Activated CD8-positive, alpha-beta memory T cell treated with anti-CD3 and anti-CD28 coated beads for 1 hour (primary cell): ENCODE measurements at places on chromosomes 4 and X.

DNA sequence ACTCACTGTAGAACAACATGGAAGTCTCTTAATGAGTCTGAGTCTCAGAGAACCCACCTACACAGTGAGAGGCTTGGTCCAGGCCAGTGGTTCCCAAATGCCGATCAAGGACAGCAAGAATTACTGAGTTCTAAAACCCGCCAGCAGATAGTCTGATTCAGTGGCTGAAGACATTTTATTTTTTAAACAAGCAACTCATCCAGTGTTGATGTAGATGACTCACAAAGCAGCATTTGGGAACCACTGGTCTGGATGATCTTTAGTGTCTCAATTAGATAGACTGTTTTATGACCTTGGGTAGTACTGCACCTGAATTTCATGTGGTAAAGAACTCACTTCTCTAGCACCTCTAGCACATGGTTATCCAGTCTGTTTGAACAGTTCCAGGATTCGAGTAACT is 193.6 kb downstream of the FBXW7 start:
- DNase-seq, result no peak

GRCh38 chrX:54359408-54359807 is 1.6 kb upstream of the WNK3 start:
- DNase-seq, result no peak

DNA sequence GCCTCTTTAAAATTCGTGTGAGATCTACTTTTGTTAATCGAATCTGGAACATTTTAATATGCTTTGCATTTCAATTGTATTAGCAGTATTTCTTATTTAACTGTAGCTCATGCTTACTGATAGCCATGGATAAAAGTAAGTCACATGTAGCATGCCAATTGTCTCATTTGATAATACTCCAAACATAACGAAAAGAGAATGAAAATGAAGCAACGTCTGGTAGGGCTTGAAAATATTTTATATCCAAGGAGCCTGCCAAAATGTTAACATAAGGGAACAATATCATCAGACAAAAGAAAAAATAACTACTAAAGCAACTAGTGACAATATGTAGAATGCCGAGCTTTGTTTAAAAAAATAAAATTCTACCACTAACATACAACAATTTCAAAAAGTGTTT is 94.1 kb upstream of the MID1 start:
- no peak for DNase-seq

DNA sequence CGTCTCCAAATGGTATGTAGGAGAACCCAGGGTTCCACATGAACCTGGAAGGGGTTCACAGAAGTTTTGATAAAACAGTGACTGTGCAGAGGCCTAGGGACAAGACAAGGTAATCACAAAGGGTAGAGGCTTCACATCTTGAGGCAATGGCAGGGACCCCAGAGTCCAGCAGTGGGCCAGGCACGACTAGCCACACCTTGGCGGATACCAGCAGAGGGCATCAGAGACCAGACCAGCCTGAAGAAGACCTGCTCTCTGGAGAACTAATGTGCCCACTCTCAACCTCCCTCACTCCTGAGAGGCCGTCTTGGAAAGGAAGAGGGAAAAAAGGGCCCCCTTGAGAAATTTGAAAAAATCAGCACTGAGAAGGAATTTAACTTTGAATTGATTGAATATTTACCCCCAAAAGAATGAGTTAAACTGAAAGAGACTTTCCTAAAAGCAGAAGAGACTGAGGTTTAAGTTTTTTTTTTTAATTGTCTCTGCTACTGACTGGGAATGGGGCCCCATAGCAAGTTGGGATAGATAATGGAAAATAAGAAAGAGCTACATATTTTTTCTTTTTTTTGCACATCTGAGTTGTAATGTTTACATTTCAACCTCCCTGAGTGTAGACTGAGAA is 243.8 kb upstream of the JADE1 start:
- no peak for DNase-seq

- DNase-seq, result no peak
These were observed 135.6 kb upstream of the TLL1 start for GRCh38 chr4:165737309-165737972.

- no peak for DNase-seq
These were observed 228.7 kb upstream of the SPRY1 start for GRCh38 chr4:123167931-123168330.

GRCh38 chr4:25837107-25837506 is 25.7 kb downstream of the SEL1L3 start:
- DNase-seq, result no peak

DNA sequence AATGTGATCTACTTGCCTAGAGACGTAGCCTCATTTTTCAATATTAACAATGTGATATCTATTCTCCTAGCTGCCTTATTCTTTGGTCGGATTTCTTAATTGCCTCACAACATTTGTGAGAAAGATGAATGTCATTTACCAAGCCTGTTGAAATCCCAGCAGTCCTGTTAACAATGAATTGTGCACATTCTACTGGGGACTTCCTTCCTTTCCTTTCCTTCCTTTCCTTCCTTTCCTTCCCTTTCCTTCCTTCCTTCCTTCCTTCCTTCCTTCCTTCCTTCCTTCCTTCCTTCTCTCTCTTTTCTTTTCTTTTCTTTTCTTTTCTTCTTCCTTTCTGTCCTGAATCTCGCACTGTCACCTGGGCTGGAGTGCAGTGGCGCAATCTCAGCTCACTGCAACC is 107.1 kb downstream of the GPAT3 start:
- no peak for DNase-seq

DNA sequence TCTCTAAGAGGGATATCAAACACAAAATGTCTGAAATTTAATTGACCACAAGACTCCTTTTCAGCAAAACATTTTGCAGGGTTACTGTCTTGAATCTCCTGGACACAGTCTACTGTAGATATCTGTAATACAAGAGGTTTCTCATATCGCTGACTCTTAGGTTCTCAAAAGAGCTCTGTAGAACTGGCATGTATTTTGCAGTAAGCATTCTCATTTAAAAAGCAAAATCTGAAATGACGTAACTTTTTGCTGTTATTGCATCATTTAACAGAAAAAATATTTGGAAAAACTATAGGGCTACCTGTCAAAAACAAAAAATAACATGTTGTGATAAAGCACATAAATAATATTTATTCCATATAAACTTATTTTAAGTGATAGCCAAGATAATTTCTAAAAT is 114.2 kb downstream of the CDS1 start:
- DNase-seq, result no peak

DNA sequence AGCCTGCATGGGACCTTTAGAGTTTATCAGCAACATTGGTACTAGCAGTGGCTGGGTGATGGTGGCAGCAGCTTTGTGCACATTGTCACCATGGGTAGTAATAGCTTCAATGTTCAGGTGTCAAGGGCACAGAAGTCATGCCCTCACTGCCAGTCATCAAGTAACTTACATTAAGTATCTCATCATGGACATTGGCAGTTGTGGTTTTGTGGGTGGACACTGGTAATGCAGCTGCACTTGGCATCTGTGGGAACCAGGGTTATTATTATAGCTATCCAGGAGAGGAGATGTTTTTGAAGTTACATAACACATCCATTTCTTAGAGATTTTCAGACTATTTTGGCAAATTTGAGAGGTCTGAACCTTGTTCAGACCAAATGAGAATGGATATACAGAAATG is 243.2 kb upstream of the NOCT start:
- no peak for DNase-seq

DNA sequence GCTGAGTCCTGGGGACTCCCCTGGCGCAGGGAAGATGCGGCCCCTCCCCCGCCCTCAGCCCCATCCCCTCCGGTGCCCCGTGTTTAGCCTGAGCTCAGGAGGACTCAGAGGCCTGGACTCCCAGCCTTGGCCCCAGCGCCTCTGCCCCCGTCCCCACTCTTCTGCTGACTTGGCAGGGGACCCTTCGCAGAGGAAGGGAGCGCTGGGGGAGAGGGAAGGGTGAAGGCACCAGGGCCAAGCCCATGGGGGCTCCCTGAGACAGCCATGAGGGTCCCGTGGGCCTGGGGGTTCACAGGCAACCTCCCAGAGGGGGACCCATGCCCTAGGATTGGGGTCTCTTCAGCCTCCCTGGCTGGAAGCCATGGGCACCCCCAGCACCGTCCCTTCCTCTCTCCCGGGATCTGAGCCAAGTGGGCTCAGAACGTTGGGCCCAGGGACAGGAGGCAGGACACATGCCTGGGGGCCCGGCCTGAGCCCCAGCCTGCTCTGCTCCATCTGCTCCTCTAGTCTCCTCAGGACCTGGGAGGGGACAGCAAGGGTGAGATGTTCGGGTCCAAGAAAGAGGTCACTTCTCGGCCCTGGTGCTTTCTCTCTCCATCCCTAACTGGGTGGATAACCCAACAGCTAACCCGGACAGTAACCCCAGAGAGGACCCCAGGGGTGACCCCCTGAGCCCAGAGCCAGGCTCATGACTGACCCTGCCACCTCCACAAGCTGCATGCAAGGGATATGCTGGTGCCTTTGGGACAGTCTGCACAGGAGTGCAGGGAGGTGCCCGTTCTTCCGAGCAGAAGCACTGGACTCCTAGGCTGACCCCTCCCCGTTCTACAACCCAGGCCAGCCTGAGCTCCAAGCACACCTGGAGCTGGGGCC is 1.5 kb upstream of the CPLX1 start:
- DNase-seq, result no peak

- no peak for DNase-seq
These were observed 1718.8 kb upstream of the PCDH10 start for GRCh38 chr4:131430302-131430701.

DNA sequence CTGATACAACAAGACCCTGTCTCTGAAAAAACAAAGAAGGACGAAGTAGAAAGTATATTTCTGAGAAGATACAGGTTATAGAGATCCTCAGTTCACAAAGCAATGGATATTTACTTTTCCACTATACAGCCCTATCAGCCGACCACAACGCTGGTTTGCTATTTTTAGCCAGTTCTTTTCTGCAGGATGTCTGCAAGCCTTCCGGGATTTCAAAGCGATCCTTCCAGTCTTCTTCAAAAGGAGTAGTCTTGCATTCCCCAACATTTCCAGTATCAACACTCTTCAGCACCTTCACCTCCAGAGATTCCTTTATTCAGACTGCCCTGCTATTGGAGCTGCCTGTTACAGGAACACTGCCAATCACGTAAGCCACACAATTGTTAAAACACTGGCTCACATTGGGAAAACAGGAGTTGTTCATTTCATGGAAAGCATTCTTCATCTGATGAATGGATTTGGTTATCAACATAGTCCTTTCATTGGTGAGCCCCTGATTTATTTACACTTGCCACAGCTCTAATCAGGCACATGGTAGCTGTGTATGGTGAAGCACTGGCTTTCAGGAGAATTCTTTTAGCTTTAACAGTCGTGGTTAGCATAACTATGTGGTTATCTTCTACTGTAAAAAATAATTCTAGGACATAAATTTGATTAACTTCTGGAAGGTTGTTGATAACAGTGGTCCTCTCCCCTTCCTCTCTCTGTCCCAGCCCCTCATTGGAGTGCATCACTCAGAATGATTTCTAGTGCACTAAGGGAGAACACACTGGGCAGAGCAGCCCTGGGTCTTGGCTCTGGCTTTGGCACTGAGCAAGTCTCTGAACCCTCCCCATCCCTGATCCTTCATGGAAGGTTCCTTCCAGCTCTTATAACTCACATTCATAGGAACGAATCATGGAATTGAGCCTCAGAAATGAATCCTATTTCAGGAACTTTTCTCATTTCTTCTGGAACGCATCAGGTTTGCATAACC is 109.9 kb upstream of the SORBS2 start:
- DNase-seq, result no peak

DNA sequence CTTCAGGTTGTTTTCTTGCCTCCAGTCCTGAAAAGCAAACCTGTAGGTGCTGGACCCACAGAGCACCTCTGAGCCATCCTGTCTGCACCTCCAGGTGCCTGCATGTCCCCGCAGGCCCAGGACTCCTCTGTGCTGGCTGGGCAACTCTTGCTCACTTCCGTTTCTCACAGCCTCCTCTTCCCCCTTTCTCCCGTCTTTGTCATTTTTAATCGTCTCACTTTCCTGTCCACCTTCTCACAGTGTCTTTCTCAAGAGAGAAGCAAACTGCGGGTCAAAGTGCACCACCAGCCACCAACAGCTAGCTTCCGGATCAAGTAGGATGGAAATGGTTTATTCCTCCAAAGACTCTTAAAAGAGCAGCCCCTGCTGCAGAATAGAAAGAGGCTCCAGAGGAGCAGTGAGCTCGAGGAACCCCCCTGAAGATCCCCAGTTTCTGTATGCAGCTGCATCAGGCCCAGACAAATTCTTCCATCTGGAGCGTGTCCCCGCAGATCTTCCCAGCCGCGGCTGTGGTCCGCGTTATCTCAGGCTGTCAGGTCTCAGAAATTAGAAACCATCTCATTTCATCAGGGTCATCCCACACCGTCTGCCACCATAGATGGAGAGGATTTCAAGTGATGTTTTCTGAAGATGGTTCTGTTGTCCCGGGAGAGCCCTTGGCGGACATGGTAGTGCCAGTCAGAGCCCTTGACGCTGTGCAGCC is 87.7 kb downstream of the FHDC1 start:
- no peak for DNase-seq

GRCh38 chrX:23195761-23196160 is 138.9 kb upstream of the PTCHD1 start:
- no peak for DNase-seq

GRCh38 chrX:119442286-119442685 is 26.0 kb upstream of the SLC25A5 start:
- no peak for DNase-seq

DNA sequence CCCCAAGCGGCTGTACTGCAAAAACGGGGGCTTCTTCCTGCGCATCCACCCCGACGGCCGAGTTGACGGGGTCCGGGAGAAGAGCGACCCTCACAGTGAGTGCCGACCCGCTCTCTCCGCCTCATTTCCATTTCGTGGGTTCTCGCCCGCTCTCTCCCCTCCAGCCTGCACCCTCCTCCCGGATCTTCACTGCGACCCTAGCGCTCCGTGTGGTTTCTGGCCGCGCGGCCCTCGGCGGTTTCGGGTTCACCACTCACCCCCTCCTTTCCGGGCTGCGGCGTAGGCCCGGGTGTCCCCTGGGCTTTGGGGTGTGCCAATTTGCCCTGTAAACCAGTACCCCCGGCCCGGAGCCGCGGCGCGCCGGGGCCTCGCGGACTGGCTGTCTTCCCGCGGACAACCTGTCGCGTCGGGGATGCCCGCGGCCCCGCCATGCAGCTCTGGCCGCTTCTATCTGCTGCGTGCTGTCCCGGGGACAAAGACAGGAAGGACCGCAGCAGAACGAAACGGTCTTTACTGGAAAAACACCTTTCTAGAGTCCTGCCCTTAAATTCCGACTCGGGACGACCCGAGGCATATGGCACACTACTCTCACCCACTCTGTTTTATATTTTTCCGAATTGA is 737 bp downstream of the FGF2 start:
- no peak for DNase-seq

- no peak for DNase-seq
These were observed 482.9 kb upstream of the TEX13C start for GRCh38 chrX:124836786-124837185.
